Small intestine (tissue), 16 donors: ENCODE measurements at places on chromosomes 12 and 14.

DNA sequence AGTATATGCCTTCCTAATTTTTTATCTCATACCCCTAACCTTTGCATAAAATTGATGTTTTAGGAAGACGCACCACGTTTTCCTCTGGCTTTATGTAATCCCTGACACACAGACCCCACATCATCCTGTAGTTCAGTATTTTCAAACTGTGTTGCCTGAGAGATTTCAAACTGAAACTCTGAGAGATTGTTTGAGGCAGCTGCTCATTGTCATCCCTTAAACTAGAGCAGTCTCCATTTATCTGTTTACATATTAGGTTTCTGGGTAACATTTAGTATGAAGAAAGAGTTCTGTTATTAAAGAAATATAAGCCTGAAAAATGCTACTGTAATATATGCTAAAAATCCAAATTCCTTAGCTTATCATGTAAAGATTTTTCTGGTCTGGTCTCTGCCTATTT, 24.3 kb downstream of the MNAT1 start:
- DNase-seq: no peak

GRCh38 chr14:22824711-22825359, 4.9 kb upstream of the MRPL52 start:
- peak; percentile 81 for DNase-seq

DNA sequence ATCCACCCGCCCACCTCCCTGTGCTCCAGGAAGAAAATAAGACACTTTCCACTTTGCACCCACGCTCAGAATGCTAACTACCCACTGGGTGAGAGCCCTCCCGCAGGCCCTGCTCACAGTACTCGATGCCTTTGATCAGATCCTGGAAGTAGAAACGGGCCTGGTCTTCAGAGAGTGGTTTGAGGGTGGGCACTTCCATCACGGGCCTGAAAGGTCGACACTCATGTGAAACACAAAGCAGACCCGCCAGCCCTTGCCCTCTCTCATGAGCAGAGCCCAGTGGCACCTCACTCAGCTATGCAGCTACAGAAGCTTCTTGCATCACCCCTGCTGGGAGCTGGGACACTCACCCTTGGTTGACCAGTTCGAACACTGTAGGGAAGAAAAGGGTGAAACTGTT, 41.1 kb downstream of the CAMKK2 start:
- DNase-seq: no peak

DNA sequence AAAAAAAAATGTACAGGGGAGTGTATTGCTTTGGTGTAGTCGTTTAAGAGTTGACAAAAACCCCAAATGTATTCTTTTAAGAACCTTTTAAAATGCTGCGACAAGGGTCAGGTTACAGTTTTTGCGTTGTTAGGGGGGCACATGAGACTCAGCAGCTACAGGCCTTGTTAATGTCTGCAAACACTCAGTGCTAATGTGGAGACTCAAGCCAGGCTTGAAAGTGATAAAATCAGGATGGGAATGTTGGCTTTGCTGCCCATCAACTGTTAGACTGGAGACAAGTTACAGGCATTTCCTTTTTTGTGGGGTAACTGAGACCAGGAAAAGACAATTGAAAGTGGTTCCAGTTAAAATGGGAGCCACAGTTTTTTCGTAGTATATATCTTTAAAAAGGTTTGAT, 84.8 kb downstream of the PRKCH start:
- no peak for DNase-seq

DNA sequence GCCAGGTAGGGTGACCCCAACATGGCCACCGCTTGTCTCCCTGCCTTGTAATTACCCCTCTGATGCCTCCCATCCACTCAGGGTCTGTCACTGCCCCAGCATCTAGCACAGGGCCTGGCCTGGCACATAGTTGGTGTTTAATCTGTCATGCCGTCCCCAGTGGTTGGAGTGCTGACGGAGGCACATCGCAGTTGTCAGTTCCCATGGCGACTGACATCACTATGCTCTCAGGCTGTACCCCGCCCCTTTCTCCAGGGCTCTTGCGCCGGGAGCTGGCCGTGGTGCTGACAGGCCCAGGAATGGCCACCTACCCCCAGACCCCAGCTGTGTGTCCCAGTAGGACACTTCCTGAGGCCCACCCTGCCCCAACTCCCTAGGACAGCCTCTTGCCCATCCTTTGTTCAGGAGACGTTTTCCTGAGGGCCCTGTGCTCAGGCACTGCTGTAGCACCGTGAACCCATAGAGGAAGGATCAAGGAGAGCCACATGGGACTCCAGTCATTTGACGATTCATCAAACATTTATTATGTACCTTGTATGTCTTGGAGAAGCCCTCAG, 23.0 kb downstream of the FAM222A start:
- peak; percentile 40 for DNase-seq

- no peak for DNase-seq
Measured at GRCh38 chr14:101980700-101981099, 16.3 kb downstream of the DYNC1H1 start.
